ENCODE measurements at places on chromosomes 1 and 21.
A peak's percentile ranks its signal among the peaks of the same experiment; 100 is the strongest.

- no peak for DNase-seq
These were observed 641.5 kb upstream of the PLXNA2 start for GRCh38 chr1:208885650-208886049.

- no peak for DNase-seq
These were observed 8.1 kb downstream of the S100A6 start for GRCh38 chr1:153527683-153528040.

GRCh38 chr21:46621457-46622182 is 13.9 kb upstream of the PRMT2 start:
- DNase-seq = no peak

GRCh38 chr1:207017615-207018559 is 14.7 kb downstream of the C1orf116 start:
- DNase-seq = no peak

- DNase-seq = no peak
These were observed 28.9 kb upstream of the ADAM30 start for GRCh38 chr1:119924948-119925898.

GRCh38 chr21:45405819-45406762 is 1.1 kb downstream of the COL18A1 start:
- peak; percentile 32 for DNase-seq

DNA sequence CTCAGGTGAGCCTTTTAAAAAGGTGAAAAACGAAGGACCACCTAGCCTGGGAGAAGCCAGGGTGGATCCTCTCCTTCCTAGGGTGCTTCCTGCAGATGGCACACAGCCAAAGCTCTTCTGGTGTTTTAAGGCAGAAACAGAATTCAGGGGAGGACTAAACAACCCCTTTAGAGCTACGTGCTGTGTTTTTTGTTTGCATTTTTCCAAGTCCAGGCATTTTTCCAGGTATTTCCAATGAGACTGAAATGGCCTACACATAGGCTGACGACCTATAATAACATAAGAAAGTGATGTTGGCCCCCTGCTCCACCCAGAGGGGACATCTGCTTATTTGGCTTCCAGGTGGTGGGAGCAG is 83.8 kb downstream of the CAPZB start:
- no peak for DNase-seq

DNA sequence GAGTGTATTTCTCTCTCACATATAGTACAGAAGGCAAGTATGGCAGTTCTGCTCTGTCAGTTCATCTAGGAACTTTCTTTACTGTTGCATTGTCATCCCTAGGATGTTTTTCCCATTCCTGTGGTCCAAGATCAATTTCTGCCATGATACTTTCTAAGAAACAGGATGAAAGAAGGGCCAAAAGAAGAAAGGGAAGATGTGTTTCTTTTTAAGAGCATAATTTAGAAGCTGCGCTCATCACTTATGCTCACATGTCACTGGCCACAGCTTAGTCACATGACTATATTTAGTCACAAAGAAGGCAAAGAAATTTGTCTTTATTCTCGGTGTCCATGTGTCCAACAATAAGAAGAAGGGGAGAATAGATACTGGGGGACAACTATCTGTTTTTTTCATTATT is 7.0 kb upstream of the MAST2 start:
- DNase-seq = no peak

- no peak for DNase-seq
These were observed 17.2 kb upstream of the RAB29 start for GRCh38 chr1:205792481-205792881.

DNA sequence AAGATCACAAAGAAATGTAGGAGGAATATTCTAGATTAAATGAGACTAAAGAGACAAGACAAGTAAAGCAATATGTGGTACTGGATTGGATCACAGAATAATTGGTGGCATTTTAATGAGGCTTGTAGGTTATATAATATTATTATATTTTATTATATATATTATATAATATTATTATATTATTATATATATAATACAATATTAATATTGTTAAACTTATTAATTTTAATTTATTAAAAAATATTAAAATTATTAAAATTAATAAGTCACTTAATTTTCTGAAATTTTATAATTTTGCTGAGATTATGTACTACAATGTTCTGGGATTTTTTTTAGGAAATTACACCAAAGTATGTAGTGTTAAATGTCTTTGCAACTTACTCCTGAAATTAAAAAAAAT is 311.9 kb downstream of the COL11A1 start:
- DNase-seq = no peak

DNA sequence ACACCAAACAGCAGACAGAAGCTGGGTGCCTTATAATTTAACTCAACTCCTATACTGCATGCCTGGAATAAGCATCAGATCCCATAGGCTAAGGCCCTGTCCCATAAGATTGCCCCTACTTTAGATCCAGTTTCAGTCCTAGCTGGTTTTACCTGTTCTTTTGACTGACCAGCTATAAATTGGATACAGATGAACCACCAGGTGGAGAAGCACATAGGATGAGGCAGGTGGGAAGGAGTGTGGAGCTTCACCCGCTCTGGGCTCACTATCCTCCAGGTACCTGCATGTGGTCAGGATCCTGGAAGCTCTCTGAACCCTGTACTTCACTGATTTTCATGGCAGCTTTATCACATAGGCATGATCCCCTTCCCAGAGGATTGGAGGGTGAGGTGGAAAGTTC is 51.3 kb downstream of the MAST2 start:
- no peak for DNase-seq

GRCh38 chr1:203625628-203626019 is 1.0 kb upstream of the ATP2B4 start:
- no peak for DNase-seq

GRCh38 chr1:114780344-114781226 is at the start of gene SIKE1:
SIKE1 (minus strand) TSS chr1:114780685; CDS start chr1:114780607, 78 bp downstream.
- DNase-seq = peak; percentile 88

GRCh38 chr1:116403496-116404136 is 30.6 kb downstream of the ATP1A1 start:
- no peak for DNase-seq
